Epithelial cell of alveolus of lung (primary cell): ENCODE measurements at places on chromosomes 4 and X. TPM values are rescaled to one million over a fixed set of nuclear protein-coding genes. Genes with fewer than 3 reads are reported as not detected.

Gene SLC6A8
- 9.1 and 29.3 TPM in 2 replicates for total RNA-seq

Gene SPARCL1
- under 0.01 and 1.0 TPM in 2 replicates for total RNA-seq

Gene JCHAIN
- total RNA-seq, result 1.3 TPM in 1 of 2 replicates, not detected in the other

Gene TSPAN7
- 1.0 and 1.6 TPM in 2 replicates for total RNA-seq

Gene P2RY10
- total RNA-seq, result not detected in 2 replicates

Gene GLRA3
- total RNA-seq, result not detected in 2 replicates

Gene ARHGAP36
- not detected in 2 replicates for total RNA-seq

Gene XAGE3
- not detected in 2 replicates for total RNA-seq

Gene PLAC8
- not detected in 2 replicates for total RNA-seq

Gene CNGA1
- total RNA-seq, result 0.91 TPM in 1 of 2 replicates, not detected in the other

Gene FAM114A1
- total RNA-seq, result 204 and 215 TPM in 2 replicates

Gene ADRA2C
- total RNA-seq, result not detected in 2 replicates

Gene TMEM156
- total RNA-seq, result 3.8 and 30.8 TPM in 2 replicates

Gene PIR
- 8.9 and 15.4 TPM in 2 replicates for total RNA-seq

Gene BRCC3
- total RNA-seq, result 6.5 and 8.2 TPM in 2 replicates

Gene AIMP1
- 22.9 and 25.6 TPM in 2 replicates for total RNA-seq

Gene SUPT20HL2
- total RNA-seq, result not detected in 2 replicates

Gene TRPC5OS
- total RNA-seq, result not detected in 2 replicates

Gene TMEM144
- 1.0 and 2.3 TPM in 2 replicates for total RNA-seq

Gene NPY1R
- total RNA-seq, result not detected in 2 replicates

Gene CACNA1F
- total RNA-seq, result not detected in 2 replicates

Gene WDFY3
- 26.9 and 32.0 TPM in 2 replicates for total RNA-seq

Gene SHROOM3
- 4.2 and 19.1 TPM in 2 replicates for total RNA-seq

Gene C4orf50
- not detected in 2 replicates for total RNA-seq

Gene FGB
- total RNA-seq, result not detected in 2 replicates

Gene NUP62CL
- total RNA-seq, result 0.72 TPM in 1 of 2 replicates, not detected in the other

Gene FGG
- total RNA-seq, result 0.26 and 0.88 TPM in 2 replicates

Gene CXCL8
- total RNA-seq, result 10.5 and 842 TPM in 2 replicates

Gene GATB
- 19.1 and 21.7 TPM in 2 replicates for total RNA-seq

Gene PPP3CA
- 30.0 and 52.0 TPM in 2 replicates for total RNA-seq

Gene PGAM4
- not detected in 2 replicates for total RNA-seq

Gene TREX2
- total RNA-seq, result 0.13 TPM in 1 of 2 replicates, not detected in the other

Gene FGF13
- 1.0 and 3.4 TPM in 2 replicates for total RNA-seq

Gene GABRE
- total RNA-seq, result 2.2 and 4.5 TPM in 2 replicates

Gene TIGD4
- 0.24 TPM in 1 of 2 replicates, not detected in the other for total RNA-seq

Gene TECRL
- not detected in 2 replicates for total RNA-seq

Gene SEC24B
- 18.6 and 26.4 TPM in 2 replicates for total RNA-seq

Gene TLR6
- 0.32 and 1.8 TPM in 2 replicates for total RNA-seq

Gene ADH6
- 0.64 TPM in 1 of 2 replicates, not detected in the other for total RNA-seq

Gene FAM9B
- total RNA-seq, result 0.88 TPM in 1 of 2 replicates, not detected in the other

Gene HTN1
- not detected in 2 replicates for total RNA-seq

Gene HOPX
- 2.2 and 5.2 TPM in 2 replicates for total RNA-seq

Gene NKX3-2
- 0.39 and 0.48 TPM in 2 replicates for total RNA-seq

Gene CABS1
- not detected in 2 replicates for total RNA-seq

Gene NOX1
- total RNA-seq, result not detected in 2 replicates

Gene CD40LG
- not detected in 2 replicates for total RNA-seq

Gene SUPT20HL1
- not detected in 2 replicates for total RNA-seq
